ENCODE measurements at places on chromosomes 11 and 22.
A peak's percentile ranks its signal among the peaks of the same experiment; 100 is the strongest.

GRCh38 chr22:48720662-48721394 is 1106.8 kb downstream of the BRD1 start:
- H3K36me3 ChIP-seq, result no peaks in the 10 kb centered on the region
- H3K27me3 ChIP-seq, result peaks cover 61% of the 10 kb centered on the region
- DNase-seq, result no peak
- no peaks in the 10 kb centered on the region for H3K4me1 ChIP-seq
- H3K27ac ChIP-seq, result no peak overlapping the region
- no peak overlapping the region for H3K4me3 ChIP-seq

DNA sequence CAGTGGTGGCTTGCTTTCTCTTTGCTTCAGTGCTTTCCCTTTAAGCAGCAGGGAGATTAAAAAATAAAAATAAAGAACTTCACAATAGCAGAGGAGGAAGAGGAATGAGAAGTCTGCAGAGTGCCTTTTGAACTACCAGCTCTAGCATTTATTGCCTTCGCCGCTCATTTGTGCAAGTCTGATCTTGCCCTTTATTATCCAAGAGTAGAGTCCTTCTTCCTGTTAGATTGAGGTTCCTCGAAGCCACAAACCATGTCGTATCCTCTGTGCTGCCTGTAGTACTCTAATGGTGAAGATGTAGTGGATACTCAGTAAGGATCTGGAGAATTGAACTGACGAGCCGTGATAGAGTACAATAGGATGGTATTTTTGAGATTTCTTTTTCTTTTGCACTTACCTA is 101.2 kb upstream of the RAG2 start:
- H3K27me3 ChIP-seq, result peaks cover 72% of the 10 kb centered on the region
- no peaks in the 10 kb centered on the region for H3K4me1 ChIP-seq
- no peak overlapping the region for H3K27ac ChIP-seq
- H3K36me3 ChIP-seq, result no peaks in the 10 kb centered on the region
- no peak for DNase-seq
- no peak overlapping the region for H3K4me3 ChIP-seq

GRCh38 chr22:19291580-19292457 is at the start of gene CLTCL1:
CLTCL1 (minus strand) TSS chr22:19291719; CDS start chr22:19291641, 78 bp downstream.
- no peaks in the 10 kb centered on the region for H3K36me3 ChIP-seq
- peaks cover 26% of the 10 kb centered on the region for H3K4me1 ChIP-seq
- H3K27me3 ChIP-seq, result peaks cover 24% of the 10 kb centered on the region
- DNase-seq, result peak; percentile 73
- peak within 1 kb of the TSS; percentile 91 for H3K4me3 ChIP-seq

- H3K27ac ChIP-seq, result no peak overlapping the region
- H3K4me3 ChIP-seq, result no peak overlapping the region
- H3K4me1 ChIP-seq, result no peaks in the 10 kb centered on the region
These were observed 73.3 kb downstream of the MRGPRX1 start for GRCh38 chr11:18865951-18866350.

- H3K27me3 ChIP-seq, result no peaks in the 10 kb centered on the region
- no peaks in the 10 kb centered on the region for H3K4me1 ChIP-seq
- H3K4me3 ChIP-seq, result no peak overlapping the region
- DNase-seq, result no peak
These were observed 16.7 kb upstream of the CARD18 start for GRCh38 chr11:105156231-105156630.

DNA sequence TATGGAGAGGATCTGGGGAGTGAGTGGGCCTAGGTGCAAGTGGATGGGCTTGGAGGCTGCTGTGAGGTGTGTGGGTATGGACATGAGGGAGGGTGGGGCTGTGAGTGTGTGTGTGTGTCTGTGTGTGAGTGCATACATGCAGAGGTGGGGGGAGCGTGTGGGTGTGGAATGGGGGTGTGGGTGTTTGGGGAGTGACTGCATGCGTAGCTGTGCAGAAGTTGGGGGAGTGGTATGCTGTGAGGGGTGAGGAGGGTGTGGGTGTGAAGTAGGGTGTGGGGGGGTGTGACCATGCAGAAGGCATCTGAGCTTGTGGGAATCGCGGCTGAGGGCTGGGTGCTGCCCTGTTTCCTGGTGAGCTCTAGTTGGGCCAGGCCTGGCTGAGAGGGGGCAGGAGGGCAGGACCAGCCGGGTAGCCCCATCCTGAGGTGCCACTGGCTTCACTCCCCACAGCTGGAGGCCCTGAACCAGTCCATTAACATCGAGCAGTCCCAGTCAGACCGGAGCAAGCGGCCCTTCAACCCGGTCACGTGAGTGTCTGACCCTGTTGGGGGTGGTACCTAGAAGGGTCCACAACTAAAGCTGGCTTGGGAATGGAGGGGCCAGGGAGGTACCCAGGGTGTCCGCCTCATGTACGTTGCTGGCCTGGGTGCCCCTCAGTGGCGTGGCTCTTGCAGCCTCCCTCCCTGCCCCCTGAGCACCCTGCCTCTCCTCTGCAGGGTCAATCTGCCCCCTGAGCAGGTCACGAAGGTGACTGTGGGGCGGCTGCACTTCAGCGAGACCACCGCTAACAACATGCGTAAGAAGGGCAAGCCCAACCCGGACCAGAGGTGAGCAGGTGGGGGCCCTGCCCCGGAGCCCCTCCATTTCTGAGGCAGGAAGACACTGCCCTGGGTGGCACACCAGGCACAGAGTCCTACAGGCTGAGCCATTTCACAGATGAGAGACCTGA is 16.5 kb downstream of the TMEM258 start:
- no peak for DNase-seq
- H3K27me3 ChIP-seq, result no peaks in the 10 kb centered on the region
- H3K4me3 ChIP-seq, result peak overlapping the region; percentile 81
- H3K36me3 ChIP-seq, result no peaks in the 10 kb centered on the region

DNA sequence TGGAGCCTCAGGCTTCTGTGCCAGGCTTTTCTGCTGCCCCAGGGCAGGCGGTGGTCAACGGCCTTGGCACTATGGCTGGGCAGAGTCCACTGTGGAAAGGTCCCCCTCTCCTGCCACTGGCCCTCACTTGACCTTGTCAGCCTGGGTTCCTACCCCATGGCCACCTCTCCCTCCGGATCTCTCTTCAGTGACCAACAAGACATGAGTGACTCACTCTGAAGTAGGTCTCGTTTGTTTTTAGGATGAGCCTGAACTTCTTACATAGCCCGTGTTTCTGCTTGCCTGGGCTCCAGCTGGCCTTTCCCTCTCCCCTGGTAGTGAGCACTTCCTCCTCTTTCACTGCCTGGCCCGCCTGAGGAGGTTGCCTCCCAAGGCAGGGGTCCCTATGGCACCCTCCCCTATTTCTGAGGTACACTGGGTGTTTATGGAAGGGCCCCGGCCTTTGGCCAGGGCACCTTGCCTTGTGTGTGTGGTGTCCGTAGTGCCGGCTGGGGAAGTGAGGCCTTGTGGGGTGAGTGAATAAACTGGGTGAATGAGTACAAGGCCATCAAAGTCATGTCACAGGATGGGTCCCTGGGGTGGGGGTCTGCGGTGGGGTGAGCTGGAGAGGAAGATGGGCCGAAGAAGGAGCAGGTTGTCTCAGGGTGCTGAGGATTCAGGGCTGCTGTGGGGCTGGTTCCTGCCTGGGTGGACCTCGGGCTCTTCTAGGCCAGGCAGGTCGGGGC is 5.0 kb downstream of the SHANK3 start:
- peaks cover 22% of the 10 kb centered on the region for H3K4me1 ChIP-seq
- H3K4me3 ChIP-seq, result no peak overlapping the region

DNA sequence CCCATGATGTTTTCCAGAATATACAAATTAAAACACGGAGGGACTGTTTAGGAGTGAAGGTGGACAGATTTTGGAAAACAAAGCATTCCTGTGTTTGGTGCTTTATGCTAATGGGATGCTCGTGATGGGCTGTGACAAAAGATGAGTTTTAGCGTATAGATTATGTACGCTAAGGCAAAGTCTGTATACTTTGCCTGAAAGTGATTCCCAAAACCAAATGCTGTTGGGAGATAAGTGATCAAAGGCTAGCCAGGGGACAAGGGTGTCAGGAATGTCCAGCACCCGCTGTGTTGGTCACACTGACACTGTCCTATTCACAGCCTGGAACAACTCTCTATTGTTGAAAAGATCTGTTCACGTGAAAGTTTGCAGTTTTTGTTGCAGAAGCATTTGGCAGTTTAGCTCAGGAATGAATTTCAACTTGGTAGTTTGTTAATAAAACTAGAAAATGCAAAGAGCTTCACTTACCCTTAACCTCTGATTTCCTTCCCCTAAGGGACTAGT is 1.5 kb downstream of the JAM3 start:
- H3K36me3 ChIP-seq, result no peaks in the 10 kb centered on the region
- no peak for DNase-seq
- peak overlapping the region; percentile 57 for H3K4me3 ChIP-seq
- peak overlapping the region; percentile 81 for H3K27ac ChIP-seq
- peaks cover 9% of the 10 kb centered on the region for H3K27me3 ChIP-seq

DNA sequence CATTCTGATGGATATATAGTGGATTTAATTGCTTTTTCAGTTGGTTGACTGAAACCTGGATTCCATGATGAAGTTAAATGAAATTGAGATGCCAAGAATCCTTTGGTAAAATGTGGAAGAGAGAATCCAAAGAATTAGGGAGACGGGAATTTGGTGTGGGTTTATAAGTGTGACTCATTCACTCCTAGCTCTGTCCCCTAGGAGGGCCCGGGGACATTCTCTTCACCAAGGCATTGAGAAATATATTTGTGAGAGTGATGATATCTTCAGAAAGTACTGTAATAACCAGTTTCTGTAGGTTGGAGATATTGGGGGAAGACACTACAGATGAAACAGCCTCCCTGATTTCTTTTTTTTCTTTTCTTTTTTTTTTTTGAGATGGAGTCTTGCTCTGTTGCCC is 13.6 kb upstream of the PHOX2A start:
- H3K27ac ChIP-seq, result no peak overlapping the region
- no peak overlapping the region for H3K4me3 ChIP-seq
- no peaks in the 10 kb centered on the region for H3K36me3 ChIP-seq
- H3K27me3 ChIP-seq, result peaks cover 6% of the 10 kb centered on the region
- no peaks in the 10 kb centered on the region for H3K4me1 ChIP-seq

DNA sequence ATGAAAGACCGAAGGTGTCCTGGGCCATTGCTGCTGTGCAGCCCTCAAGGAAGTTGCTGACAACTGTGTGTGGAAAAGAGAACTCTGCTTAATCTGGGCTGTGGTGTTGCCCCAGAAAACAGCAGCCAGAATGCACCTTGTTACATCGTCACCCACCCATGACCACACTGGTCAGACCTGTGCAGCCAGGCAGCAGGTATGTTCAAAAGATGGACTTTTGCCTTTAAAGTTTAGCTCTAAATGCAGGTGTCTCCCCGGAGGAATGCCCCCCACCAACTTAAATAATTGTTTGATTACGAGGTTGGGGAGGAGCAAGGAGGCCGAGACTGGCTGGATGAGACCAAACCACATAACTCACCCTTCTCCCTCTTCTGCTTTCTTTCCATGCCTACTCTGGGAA is 15.3 kb upstream of the POLA2 start:
- H3K27ac ChIP-seq, result no peak overlapping the region
- DNase-seq, result no peak
- no peaks in the 10 kb centered on the region for H3K36me3 ChIP-seq
- H3K4me1 ChIP-seq, result no peaks in the 10 kb centered on the region
- H3K4me3 ChIP-seq, result no peak overlapping the region

GRCh38 chr11:1126935-1127663 is 30.7 kb upstream of the MUC5AC start:
- no peak overlapping the region for H3K27ac ChIP-seq
- H3K27me3 ChIP-seq, result peaks cover 36% of the 10 kb centered on the region
- DNase-seq, result no peak
- no peaks in the 10 kb centered on the region for H3K36me3 ChIP-seq
- no peak overlapping the region for H3K4me3 ChIP-seq
- H3K4me1 ChIP-seq, result peaks cover 6% of the 10 kb centered on the region

GRCh38 chr11:15276621-15277020 is 161.9 kb downstream of the INSC start:
- peaks cover 29% of the 10 kb centered on the region for H3K27me3 ChIP-seq
- H3K27ac ChIP-seq, result no peak overlapping the region
- no peak for DNase-seq
- no peaks in the 10 kb centered on the region for H3K4me1 ChIP-seq
- no peaks in the 10 kb centered on the region for H3K36me3 ChIP-seq

- no peak for DNase-seq
- no peaks in the 10 kb centered on the region for H3K36me3 ChIP-seq
- H3K4me1 ChIP-seq, result peaks cover 3% of the 10 kb centered on the region
- no peak overlapping the region for H3K4me3 ChIP-seq
These were observed 7.6 kb downstream of the IGF2 start for GRCh38 chr11:2131371-2132236.

GRCh38 chr22:29994027-29994715 is 86.1 kb upstream of the HORMAD2 start:
- no peak for DNase-seq
- H3K27me3 ChIP-seq, result no peaks in the 10 kb centered on the region
- H3K4me3 ChIP-seq, result no peak overlapping the region
- peaks cover 3% of the 10 kb centered on the region for H3K4me1 ChIP-seq
- H3K27ac ChIP-seq, result no peak overlapping the region

DNA sequence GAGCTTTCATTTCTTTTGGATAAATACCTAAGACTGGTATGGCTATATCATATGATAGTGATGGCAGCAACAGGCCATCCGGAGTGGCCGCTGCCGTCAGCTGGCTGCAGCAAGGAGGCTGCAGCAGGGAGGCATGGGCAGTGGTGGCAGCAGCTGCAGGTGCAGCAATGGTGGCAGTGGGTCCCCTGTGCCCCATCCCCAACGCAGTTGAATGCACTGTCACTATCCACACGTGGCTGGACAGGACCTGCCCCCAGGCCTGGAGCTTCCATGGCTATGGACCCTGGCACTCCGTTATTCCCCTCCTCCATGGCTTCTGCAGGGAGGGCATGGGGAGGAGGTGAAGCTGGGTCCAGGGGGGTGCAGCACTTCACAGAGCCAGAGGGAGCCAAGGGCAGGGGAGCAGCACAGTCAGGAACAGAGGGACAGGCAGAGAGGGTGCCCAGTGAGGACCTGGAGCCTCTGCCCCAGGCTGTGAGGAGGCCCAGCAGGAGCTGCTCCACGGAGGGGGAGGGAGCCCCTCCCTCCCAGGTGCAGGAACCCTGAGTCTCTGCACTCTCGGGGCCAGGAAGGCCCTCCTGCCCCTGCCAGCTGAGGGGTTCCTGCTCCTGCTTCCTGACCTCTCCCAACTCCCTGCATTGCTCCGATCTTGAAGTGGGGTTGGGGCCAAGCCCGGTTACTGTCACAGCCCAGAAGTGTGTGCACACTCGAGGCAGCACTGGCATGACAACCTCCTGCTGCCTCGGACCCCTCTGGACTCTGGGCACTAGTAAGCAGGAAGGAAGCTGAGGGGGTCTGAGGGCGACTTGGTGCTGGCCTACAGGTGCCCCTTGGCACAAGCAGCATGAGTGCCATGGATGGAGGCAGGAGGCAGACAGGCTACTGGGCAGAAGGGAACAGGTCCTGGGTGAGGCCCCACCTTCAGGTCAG is 466.3 kb downstream of the GUCY1A2 start:
- no peak for DNase-seq
- no peak overlapping the region for H3K27ac ChIP-seq
- H3K36me3 ChIP-seq, result no peaks in the 10 kb centered on the region
- H3K4me1 ChIP-seq, result no peaks in the 10 kb centered on the region
- no peak overlapping the region for H3K4me3 ChIP-seq
